C1 segment of cervical spinal cord (tissue), 14 donors: ENCODE measurements at places on chromosomes 4 and X.

DNA sequence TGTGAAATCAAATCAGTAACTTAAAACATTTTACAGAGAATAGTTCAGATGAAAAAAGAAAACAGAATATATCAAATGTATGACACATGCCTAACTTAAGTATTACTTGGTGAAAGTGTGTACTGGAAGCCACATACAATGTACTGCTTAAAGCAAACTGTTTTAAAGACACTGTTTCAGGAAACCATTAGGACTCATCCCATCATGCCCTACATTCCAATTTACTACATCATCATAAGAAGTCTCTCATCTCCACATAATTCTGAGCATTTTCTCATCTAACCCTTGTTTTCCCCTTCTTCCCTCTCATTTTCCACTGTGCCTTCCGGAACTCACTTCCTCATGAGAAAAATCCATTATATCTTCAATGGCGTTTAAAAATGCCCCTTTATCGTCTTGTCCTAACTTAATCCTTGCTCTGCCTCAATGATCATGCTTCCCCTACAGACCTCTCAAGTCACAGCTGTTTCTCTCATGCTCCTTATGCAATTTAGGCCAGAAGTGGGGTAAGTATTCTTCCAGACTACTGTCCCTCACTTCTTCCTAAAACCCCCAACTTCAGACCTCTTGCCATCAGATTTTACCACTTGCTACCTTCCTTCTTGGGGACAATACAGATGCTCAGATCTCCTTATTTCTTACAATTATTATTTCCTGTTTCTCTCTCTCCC lies 26.8 kb upstream of the FGF5 start:
- DNase-seq = no peak

DNA sequence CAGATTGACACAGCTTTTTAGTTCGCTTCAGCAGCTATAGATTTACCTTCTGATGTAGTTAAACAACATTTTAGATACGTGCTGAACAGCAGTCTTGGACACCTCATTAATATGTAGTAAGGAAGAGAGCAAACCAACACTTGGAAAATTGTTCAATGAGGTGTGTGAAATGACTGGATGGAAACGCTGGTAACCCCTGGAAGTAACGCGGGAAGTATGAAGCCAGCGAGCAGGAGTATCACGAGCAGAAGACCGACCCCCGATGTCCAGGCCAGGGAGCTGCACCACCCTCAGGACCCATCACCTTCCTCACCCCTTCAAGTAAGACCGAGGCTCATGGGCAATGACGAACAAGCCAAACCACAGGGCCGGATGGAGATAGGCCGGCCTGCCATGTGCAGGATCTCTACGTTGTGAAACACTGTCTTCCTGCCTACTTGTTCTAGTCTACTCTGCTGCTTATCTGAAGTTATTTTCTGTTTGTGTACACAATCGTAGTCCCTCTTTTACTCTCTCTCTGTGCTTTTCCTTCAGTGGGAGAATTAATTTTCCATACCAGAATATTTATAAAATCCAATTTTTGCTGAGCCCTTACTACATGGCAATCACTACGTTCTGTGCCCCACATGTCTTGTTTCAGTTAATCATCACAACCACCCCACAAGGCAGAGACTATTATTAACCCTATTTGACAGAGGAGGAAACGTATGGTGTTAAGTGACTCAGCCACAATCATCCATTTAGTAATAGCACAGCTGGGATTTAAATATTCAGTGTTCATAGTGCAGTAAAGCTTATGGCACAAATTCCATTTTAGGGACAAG lies 221.7 kb downstream of the APBB2 start:
- no peak for DNase-seq

- DNase-seq = no peak
These were observed 4.3 kb downstream of the AMTN start for GRCh38 chr4:70522626-70523025.

GRCh38 chrX:45986971-45987370 lies 558.2 kb downstream of the ZNF674 start:
- no peak for DNase-seq

DNA sequence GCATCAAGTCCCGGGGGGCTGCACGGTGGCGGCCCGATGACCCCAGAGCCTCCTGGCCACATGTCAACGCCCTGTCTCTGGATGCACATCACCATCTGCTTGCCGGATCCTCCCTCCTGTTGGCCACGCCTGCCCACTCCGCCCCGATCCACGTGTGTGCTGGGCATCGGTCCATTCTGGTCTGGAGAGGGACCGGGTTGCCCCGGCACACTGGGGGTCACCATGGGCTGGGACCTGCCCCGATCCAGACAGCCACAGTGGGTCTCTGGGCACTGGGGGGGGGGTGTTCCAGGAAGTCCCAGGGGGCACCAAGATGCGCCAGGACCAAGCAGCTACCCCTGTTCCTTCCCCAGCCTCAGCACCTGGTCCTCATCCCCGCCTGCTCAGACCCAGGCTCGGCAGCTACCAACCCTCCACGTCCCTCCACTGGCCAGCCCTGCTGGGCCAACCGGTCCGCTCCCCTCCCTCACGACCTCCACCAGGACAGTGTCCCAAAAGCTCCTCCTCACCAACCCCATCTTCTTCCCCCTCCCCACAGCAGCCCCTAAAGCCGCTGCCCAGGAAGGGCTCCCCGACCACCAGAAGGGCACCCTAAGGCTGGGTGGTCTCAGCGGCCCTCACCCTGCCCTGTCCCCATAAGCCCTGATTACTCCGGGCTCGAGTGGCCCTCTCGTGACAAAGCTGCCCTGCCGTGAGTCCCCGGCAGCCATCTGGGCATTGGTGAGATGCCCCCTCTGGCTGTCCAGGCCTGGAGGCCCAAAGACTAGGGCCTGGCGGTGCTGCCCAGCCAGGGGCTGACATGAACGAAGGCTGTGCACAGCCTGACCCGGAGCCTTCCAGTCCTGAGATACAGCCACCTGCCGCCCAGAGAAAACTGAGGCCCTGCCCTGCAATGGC lies 4.6 kb downstream of the CTBP1 start:
- no peak for DNase-seq

DNA sequence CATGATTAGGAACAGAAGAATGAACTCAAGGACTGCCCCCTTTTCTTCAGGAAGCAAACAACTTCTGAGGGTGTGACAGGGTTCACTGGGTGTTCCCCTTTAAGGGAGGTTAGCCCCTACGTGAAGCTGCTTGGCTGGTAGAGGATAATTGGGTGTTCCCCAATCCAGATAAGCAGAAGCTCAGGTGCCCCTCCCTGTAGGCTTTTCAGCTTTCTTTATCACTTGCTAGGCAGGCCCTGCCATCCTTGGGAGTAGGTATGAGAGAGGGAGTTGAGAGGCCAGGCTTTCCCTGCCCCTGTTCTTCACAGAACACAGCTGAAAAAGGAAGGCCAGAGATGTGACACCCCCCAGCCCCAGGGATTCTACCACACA lies 44.2 kb downstream of the RTL9 start:
- DNase-seq = no peak

DNA sequence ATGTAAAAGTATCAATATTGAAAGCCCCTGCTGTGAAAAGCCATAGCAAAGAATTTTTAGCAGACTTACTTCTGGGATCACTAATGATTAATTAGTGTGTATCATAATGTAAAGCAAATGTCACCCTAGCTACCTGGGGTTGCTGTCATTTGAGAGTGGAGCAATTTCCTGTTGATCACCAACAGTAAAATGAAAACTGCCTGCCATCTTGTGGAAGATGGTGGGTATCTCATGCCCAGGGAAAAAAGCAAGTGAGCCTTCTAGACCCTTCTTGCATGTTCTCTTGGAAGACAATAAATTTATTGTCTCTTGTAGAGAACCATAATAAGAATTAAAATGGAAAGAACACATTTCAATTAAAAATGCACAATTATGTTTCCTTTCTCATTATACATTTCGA lies 360.2 kb downstream of the ZIC3 start:
- DNase-seq = no peak
